Dermis blood vessel endothelial cell (primary cell): ENCODE measurements at places on chromosomes 6 and 20.

DNA sequence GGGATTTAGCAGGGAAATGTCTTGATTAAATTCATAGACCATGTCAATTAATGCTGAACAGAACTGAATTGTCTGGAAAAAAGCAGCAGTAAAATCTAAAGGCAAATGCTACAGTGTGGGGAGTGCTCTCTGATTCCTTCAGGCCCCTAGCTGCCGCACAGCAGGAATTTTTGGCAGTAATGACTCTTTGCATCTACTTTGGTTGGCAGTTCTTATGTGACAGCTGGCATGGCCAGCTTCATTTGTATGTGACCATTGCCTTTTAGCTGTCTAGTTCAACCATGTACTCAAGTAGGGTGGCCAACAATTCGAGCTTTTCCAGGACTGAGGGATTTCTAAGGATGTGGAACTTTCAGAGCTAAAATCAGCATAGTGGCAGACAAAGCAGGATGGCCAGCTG lies 499.1 kb upstream of the MAN1A1 start:
- no peak for DNase-seq

GRCh38 chr6:142987490-142987889 lies 42.5 kb upstream of the HIVEP2 start:
- no peak for DNase-seq

GRCh38 chr6:163333701-163334663 lies 80.5 kb upstream of the QKI start:
- DNase-seq: no peak

- DNase-seq: no peak
Measured at GRCh38 chr6:128632131-128632530, 111.7 kb upstream of the PTPRK start.

DNA sequence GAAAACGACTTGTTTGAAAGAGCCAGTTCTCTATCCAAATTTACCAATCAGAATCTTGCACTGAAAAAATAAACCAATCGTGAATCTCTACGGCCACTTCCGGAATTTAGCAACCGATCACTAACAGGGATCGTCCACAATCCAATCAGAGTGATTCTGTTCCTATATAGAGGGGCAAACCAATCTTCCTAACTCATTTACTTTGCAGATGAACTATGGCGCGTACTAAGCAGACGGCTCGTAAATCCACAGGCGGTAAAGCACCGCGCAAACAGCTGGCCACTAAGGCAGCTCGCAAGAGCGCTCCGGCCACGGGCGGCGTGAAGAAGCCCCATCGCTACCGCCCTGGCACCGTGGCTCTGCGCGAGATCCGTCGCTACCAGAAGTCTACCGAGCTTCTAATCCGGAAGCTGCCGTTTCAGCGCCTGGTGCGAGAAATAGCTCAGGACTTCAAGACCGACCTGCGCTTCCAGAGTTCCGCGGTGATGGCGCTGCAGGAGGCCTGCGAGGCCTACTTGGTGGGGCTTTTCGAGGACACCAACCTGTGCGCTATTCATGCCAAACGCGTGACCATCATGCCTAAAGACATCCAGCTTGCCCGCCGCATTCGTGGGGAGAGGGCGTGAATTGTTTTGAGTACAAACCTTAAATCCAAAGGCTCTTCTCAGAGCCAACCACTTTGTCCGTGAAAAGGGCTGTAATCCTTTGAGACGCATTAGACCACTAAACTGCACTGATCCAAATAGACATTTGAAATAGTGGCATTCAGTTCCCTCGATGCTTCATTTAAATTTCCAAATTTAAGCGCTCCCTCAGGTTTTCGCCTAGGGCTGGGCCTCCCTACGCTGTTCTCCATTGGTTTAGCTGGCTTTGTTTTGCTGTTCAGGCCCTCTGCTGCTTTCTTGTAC lies 138.0 kb downstream of the HFE start:
- DNase-seq: peak; percentile 77

DNA sequence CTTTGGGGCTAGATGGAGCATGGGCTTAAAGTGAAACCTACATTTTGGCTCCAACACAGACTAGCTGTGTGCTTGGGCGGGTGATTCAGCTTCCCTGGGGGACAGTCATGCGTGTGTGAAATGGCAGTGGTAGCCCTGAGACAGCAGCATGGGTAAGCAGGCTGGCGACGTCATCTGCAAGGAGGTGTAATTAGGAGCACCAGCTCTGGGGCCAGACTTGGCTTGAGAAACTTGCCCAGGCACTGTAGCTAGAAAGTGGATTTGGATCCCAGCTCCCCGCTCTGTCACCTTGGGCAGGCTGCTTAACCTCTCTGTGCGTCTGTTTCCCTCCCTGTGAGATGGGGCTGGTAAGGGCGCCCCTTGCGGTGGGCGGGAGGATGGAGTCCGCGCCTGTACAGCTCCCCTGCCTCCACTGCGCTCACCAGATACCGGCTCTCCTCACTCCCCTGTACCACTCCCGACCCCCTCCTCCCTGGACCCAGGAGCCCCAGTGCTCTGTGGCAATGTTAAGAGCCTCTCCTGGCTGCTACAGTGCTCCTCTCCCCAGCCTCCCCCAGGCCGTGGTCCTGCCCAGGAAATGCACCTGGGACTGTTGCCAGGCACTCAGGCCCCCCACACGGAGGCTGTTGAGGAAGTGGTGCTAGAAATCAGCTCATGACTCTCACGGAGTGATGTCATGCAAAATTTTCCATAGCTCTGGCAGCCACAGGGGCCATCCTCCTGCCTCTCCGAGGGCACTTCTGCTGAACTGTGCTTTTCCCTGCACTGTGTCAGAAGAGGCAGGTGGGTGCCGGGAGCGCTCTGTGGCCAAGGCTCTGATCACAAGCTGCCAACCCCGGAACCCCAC lies 44.6 kb downstream of the SYNJ2 start:
- peak; percentile 99 for DNase-seq

GRCh38 chr20:32456869-32457478 lies 98.8 kb downstream of the ASXL1 start:
- peak; percentile 58 for DNase-seq

DNA sequence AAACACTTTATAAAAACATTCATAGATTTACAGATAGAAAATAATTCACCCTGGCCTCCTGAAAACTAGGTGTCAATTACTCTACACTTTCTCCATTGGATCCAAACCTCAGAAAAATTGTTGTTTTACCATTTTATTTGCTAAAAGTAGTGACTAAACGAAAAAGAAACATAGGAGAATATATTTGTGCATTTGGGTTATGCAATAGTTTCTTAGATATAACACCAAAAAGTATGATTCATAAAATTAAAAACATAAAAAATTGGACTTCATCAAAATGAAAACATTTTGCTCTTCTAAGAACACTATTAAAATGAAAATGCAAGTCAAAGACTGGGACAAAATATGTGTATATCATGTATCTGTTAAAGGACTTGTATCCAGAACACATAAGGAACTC lies 671.3 kb downstream of the MAFB start:
- DNase-seq: no peak

DNA sequence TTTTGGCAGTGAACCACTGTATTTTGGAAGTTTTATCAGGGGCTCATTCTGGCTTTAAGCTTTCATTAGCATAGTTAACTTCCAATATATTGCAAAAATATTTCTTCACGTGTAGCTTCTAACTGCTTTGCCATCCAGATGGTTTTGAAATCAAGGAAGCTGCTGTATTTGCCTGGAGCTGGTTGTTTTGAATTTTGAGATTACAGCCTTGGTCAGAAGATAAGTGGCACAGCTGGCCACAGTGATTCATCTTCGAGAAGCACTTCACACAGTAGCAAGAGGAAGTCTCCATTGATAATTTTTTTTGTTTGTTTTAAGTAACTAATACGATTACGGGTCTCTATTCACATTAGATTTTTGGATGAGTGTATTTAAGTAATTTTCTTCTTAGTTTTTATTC lies 3.8 kb downstream of the APCDD1L start:
- DNase-seq: peak; percentile 60

GRCh38 chr6:72953971-72954381 lies 271.3 kb downstream of the KHDC1L start:
- DNase-seq: no peak

DNA sequence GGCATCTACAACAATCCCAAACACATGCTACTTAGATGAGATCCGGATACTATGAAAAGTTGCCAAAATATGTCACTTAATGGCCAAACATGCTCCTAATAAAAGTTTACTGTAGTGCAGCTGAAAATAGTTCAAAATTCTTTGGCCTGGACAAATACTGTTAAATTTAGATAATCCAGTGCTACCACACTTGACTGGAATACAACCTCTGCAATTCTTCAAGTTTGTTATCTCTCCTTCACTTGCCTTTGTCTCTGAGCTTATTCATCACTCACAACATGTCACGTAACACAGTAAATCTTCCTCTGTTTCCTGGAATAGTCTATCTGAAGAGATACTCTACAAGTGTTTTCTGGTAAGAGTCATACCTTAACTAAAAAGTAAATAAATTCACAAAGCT lies 10.5 kb upstream of the PLN start:
- peak; percentile 17 for DNase-seq

GRCh38 chr6:85421181-85421580 lies 28.7 kb upstream of the NT5E start:
- no peak for DNase-seq

GRCh38 chr20:38304845-38305447 lies 990 bp downstream of the BPI start:
- peak; percentile 67 for DNase-seq

DNA sequence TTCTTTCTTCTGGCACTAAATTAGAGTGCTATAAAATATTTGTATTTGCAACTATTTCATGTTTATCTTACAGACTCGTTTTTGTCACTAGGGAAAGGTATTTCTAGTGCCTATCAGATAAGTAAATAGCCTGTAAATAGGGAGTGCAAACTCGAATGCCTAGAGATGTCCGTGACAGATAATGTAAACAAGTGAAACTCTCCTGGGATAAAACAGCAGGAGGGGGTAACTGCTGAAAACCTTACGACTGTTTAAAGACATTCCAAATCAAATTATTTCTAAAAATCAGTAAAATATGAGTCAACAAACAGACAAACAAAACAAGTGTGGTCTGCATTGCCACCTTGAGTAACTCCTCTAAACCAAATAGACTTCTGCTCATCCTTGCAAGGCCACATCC lies 932.1 kb downstream of the EYS start:
- DNase-seq: no peak

GRCh38 chr6:106534564-106534982 lies 94.7 kb downstream of the RTN4IP1 start:
- no peak for DNase-seq

- DNase-seq: no peak
Measured at GRCh38 chr6:135692426-135692825, 159.1 kb upstream of the PDE7B start.

- DNase-seq: no peak
Measured at GRCh38 chr6:45923831-45924391, 91.7 kb downstream of the CLIC5 start.

DNA sequence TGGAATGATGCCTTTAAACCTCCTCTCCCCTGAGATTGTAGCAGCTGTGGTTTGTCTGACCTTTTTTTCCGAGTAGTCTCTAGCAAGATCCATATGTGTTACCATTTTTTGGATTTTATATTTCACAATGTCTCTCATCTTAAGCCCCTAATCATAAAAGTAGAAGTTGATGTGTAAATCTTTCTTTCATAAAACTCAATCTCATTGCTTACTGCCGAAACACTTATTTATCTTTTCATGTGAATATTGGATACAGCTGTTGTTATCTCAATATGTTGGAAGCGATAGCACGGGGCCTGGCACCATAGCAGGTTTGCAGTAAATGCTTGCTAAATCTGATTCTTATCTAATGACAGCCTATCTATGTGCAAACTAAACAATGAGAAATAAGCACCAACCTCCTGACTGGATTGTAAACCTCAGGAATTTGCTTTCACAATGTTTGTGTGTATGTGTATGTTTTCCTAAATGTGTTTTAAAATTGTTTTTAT lies 14.2 kb downstream of the SMPDL3A start:
- DNase-seq: no peak

GRCh38 chr6:102438171-102438570 lies 1044.7 kb downstream of the GRIK2 start:
- no peak for DNase-seq

- no peak for DNase-seq
Measured at GRCh38 chr20:12057778-12058177, 140.1 kb downstream of the BTBD3 start.
